ENCODE measurements at places on chromosomes 2 and 18.

- ATAC-seq: no peak
Observed at GRCh38 chr2:206432193-206433082, 10.9 kb upstream of the ADAM23 start.

- ATAC-seq: no peak
Observed at GRCh38 chr2:173351879-173352278, 2.8 kb upstream of the CDCA7 start.

- no peak for ATAC-seq
Observed at GRCh38 chr2:224722250-224722649, 6.1 kb upstream of the CCDC195 start.

DNA sequence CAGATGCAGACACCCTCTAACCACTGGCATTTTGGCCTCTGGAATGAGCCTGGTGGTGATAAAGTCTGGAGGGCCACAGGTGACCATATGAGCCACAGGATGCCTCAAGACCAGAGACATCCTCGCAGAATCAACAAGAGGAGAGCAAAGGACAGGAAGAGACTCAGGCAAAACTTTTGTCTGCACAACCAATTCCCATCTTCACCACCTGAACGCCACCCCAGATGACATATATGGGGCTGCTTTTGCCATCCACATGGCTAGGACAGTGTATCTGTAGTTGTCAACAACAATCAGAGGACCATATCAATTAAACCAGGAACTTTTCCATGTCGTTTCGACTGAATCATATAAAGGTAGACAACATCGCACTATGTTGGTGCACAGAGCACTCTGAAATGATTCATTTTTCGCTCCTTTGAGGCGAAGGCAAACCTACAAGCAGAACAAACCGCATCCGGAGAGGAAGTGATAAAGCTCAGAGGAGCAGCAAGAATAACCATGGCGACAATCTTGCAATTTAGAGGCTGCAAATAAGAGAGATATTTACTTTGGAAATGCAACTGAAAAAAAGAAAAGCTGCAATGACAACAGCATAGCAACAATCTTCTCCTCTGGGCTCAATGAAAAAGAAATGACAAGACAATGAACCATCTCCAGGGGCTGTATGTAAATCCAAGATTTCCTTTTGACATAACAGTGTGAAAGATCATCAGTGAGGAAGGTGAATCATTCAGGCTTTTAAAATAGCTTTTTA is 204.5 kb downstream of the ARL4C start:
- no peak for ATAC-seq

DNA sequence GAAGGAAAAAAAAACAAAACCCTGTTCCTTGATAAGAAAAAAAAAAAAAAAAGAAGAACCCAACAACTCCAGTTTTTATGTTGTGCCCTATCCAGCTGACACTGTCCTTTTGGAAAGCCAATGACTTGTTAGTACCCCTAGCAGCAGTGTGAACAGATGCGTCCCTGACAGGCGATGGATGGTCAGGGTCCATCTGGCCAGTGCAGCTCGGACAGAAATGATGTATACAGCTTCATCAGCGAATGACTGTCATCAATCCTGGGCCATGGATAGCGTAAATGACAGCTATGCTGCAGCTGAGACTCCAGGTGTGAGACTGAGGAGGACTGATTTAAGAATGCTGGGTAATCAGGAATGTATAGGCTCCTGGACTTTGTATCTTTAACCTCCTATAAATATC is 318.8 kb upstream of the FIGN start:
- peak; percentile 99 for ATAC-seq

DNA sequence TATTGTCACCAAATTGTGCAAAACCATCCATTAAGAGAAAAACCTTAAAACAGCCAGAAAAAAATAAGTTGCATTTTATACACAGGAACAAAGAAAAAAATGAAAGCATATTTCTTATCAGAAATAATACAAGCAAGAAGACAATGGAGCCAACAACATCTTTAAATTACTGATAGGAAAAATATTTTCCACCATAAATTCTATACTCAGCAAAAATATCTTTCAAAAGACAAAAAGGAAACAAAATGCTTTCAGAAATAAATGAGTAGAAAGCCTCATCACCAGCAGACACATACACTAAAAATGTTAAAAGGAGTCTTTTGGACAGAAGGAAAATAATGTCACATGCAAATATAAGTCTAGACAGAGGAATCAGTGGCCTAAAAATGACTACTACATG is 106.4 kb upstream of the TRIB2 start:
- ATAC-seq: no peak

- ATAC-seq: no peak
Observed at GRCh38 chr2:18253686-18254197, 306.7 kb downstream of the RDH14 start.
